ENCODE measurements at places on chromosomes 7 and 10.

DNA sequence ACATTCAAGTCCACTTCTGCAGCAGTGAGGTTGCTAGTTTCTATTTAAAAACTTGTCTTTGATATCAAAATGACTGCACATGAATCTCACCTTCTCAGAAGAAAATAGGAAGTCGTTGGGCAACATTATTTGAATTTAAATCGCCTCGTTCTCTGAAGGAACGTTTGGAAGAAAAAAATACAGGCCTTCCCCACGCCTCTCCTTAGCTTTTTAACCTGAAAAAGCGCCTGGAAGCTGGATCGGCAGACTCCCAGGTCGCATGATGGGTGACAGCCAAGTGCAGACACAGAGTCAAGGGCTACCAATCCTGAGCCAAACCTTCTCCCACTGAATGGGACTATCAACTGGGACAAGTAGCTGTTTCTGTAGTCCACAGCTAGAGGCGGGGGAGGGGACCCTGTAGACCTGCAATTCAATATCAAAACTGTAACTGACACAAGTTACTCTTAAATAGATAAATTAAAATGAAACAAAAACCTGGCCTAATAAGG is 2.2 kb downstream of the FAM53B start:
- peak; percentile 35 for DNase-seq

DNA sequence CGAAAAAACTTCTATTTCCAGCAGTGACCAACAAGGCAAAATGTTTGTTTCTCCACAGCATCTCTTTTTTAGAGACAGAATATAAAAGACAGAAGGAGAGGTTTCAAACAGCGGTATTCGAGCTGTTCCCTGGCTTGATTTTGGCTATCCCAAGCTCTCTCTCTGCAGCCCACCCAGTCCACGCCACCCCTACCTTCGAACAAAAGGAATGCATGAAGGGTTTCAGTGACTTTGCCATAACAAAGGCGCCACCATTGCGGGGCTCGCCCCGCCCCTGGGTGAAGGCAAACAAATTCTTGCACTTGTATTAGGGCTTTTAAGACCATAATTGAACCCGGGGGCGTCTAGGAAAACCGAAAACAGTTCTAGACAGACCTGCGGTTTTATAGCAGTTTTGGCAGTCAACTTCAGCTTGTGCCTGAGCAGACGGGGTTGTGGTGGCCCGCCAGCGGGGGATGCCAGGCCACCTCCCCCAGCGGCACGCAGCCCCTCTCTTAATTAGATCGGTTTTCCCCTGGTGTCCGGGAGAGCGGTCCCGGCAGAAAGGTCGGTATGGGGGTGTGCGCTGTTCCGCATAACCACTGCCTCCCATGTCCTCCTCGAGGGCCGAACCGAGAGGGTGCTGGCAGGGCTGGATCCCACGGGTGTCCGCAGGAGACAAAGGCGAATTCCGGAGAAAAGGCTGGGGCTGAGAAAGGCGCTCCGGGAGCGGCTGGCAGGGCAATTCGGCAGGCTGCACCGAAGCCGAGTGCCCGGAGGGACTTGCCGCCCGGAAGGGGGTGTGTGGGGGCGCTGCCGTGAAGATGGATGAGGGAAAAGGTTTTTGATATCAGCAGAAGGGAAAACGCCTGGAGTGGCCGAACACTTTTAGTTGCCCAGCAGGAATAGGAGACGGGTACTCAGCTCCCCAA is 2.7 kb upstream of the HOXA11 start:
- no peak for DNase-seq

- DNase-seq, result no peak
Observed at GRCh38 chr7:30309302-30309701, 24.9 kb downstream of the ZNRF2 start.

GRCh38 chr7:95047291-95047690 is 139.9 kb downstream of the PPP1R9A start:
- no peak for DNase-seq

GRCh38 chr7:22628112-22628511 is 98.9 kb upstream of the IL6 start:
- DNase-seq, result no peak

Measured in stimulated activated naive CD4-positive, alpha-beta T cell treated with Interleukin-2 at 50 U/mL for 16 hours (primary cell).